Stimulated activated CD4-positive, alpha-beta T cell treated with anti-CD3 and anti-CD28 coated beads, Interleukin-1b, Interleukin-23, amount 100 ng/mL, for 48 hours (primary cell): ENCODE measurements at places on chromosomes 2 and 18.
A peak's percentile ranks its signal among the peaks of the same experiment; 100 is the strongest.

- no peak for DNase-seq
These were observed 118.6 kb downstream of the RBMS1 start for GRCh38 chr2:160375037-160375436.

DNA sequence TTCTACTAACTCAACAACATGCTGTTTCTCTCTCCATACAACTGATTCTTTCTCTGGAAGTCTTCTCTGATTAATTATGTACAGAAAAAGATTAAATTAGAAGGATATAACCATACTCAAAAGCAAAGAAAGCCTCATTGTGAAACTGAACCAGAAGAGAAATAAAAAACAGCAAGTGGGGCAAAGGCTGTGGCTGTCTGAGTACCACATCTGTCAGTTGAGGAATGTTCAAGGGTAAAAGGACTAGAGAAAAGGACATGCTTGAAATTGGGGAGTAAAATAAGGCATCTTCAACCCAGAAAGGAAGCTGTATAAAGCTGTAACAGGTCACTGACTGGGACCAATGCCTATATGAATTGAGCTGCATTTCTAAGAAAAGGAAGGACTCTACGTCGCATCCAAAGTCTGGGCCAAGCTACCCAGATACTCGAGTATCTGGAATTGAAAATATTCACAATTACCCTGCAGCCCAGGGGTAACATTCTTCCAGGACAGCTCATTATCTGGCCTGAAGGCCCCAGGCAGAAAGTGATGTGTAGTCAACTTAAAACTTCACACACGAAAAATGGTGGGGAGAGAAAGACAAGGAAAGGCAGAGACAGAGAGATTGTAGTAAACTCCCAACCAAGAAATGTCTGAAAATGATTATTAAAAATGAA is 356.0 kb upstream of the GALNT5 start:
- DNase-seq = no peak

- no peak for DNase-seq
These were observed 15.7 kb downstream of the GPR35 start for GRCh38 chr2:240640939-240641338.

DNA sequence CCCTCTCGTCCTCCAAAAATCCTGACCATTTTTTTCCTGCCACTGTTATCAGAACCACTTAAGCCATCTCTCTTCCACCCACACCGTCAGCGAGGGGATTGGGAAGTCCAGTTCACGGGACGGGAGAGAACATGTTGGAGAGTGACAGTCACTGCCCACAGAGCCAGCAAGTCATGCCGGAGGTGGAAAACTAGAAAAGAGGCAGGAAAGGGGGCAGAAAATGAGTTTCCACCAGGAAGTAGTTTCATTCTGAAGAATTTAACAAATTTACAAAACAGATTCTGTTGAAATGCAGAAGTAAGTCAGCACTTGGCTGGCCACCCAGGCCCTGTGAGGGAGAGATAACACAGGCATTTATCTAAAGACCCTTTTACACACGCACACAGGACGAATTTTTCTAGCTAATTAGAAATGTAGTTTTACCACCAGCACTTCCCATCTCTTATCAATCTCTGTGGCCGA is 431.3 kb downstream of the TSN start:
- no peak for DNase-seq

GRCh38 chr2:48341551-48342133 is 188.3 kb upstream of the STON1 start:
- DNase-seq = no peak

- DNase-seq = no peak
These were observed 120.9 kb upstream of the CDH19 start for GRCh38 chr18:66724664-66725356.

DNA sequence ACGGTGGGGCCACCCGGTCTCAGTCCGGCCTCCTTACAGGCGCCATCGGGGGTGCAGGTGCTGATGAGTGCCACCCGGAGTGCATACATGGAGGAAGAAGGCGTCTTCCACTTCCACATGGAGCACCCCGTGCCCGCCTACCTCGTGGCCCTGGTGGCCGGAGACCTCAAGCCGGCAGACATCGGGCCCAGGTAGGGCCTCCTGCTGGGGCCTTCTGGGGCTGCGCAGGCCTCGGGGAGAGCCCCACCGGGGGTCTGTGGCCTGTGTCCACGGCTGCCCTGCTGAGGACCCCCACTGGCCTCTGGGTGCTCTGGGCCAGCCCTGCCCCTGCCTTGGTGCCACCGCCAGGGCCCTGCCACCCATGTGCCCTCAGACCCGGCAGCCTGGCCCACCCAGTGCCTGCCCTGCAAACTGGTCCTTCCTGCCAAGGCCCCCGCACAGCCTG is 4.8 kb downstream of the RNPEPL1 start:
- no peak for DNase-seq

DNA sequence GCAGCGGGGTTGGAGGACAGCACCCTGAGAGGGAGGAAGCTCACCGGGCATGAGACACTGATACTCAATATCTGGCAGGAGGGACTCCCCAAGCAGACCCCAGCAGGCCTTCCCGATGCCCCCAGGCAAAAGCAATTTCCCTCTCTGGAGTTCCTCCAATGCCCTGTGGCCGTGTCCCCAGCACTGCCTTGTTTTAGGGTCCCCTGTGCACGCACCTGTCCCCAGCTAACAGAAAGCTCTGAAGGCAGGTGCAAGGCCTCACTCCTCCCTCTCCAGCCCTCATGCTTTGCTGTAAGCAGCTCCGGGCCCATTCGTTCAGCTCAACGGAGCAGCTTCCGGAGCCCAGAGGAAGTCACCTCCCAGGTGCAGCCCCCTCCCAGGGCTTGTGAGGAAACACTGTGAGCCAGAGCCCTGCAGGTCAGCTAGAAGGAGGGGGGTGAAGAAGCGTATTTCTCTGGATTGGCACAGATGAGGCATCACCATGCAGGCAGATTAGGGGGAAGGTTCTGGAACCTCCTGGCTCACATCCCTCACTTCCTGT is 50.3 kb upstream of the ID2 start:
- no peak for DNase-seq

DNA sequence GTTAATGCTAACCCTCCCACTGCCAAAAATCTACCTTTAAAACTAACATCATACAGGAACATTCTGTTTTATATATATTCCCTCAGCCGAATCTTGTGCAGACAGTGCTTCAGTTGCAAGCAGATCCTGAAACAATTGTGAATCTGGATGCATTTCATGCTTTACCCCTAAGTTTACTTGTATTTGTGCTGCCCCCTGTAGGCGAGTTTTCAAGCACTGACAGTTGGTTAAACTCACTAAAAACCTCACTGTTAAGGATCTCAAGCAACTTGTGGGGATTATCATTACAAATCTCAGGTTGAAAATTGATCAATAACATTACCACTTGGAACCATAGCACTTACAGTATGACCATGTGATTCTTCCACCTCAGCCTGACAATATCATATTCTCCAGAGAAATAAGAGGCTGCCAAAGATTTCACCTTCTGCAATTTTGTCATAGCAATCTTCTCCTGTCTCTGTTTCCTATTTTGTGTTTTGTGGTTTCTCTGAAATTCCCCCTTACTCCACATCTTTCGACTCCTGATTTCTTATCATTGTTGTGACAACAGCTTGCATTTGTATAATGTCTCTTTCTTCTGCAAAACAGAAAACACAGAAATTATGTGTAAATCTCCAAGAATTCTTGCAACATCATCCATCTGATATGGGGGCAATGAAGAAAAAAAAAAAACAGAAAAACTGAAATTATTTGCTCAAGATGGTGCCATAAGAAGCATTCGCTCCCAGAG is 354.6 kb upstream of the SETBP1 start:
- DNase-seq = peak; percentile 6

GRCh38 chr2:197934261-197934933 is 130.0 kb downstream of the PLCL1 start:
- DNase-seq = no peak

GRCh38 chr2:224354632-224355211 is 47.2 kb downstream of the FAM124B start:
- DNase-seq = no peak

- DNase-seq = no peak
These were observed 260.1 kb upstream of the RAB6C start for GRCh38 chr2:129719335-129719734.

GRCh38 chr18:22711192-22711685 is 221.9 kb upstream of the RBBP8 start:
- DNase-seq = no peak

GRCh38 chr18:6773777-6774176 is 44.3 kb downstream of the ARHGAP28 start:
- DNase-seq = no peak

- no peak for DNase-seq
These were observed 136.9 kb downstream of the SEPTIN10 start for GRCh38 chr2:109476641-109477441.

DNA sequence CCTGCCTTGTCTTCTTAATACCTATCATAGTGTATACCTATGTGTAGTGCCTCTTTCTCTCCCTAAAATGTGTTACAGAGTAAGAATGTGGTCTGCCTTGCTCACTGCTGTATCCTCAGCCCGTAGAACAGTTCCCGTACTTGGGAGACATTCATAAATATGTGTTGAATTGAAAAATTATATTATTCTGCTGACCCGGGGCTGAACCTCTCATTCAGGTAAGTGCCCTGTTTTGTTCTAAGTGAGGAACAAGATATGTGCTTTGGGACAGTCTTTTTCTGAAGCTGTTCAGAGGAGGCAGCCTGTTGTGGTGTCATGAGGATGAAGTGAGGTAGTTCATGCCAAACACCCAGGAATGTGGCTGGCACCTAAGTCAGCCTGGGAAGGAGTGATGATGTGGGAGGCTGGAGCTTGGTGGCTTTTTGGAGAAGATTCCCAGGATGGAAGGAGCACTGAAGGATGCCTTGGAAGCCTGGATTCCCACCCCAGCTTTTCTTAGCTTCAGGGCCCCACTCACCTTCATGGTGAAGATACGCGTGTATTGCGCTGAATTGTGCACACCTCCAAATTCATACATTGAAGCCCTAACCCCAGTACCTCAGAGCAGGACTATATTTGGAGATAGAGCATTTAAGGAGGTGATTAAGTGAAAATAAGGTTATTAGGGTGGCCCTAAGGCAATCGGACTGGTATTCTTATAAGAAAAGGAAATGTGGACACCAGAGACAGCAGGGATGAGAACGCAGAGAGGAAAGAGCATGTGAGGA is 166.3 kb downstream of the DDX1 start:
- DNase-seq = no peak

GRCh38 chr2:105919826-105920225 is 175.1 kb downstream of the NCK2 start:
- peak; percentile 61 for DNase-seq

DNA sequence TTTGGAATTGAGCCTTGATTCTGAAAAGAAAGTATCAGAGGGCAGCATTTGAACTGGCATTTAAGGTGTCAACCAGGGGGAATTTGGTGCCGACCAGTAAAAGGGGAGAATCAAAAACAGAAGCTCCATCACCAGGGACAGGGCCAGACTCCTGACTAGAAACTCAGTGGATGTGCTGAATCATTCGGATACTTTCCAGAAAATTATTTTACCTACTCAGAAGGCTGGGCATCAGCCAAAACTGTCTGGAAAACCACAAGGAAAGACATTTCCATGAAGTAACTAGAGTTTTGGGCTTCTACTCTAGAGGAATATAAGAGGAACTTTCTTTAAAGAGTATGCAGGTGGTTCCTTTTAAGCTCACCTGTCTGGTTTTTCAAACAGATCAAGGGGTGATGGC is 756.6 kb downstream of the RNF144A start:
- no peak for DNase-seq

DNA sequence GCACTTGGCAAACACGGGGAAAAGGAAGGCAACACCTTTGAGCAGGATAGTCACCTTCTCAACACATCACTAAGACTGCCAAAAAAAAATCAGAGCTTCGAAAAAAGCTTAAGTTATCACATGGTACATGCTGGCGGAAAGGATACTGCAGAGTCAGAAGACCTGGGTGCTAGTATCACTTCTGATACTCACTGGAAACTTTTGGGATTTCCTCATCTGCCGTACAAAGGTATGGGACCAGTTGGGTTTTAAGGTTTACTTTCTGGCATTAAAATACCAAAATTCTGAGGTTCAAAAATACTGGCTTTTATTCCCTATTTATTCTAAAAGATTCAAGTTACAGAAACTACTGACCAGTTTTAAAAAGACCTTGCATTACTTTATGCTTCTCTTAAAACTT is 2.9 kb downstream of the SUCLG1 start:
- DNase-seq = no peak

DNA sequence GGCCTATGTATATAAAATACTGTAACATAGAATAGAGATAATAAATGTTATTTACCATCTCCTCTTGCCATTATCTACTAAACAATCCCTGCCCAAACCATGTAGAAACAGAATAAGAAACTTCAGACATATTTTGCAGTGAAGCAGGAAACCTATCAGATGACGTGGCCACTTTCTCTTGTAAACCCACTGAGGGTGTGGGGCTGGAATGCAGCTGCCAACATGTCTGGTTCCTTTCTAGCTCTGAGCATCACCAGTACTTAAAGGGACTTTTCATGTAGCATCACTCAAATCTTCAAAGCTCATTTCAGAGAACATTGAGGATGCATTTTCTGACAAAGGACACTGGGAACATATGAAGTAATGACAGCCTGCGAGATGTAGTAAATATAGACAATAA is 251.8 kb downstream of the LPIN1 start:
- no peak for DNase-seq

DNA sequence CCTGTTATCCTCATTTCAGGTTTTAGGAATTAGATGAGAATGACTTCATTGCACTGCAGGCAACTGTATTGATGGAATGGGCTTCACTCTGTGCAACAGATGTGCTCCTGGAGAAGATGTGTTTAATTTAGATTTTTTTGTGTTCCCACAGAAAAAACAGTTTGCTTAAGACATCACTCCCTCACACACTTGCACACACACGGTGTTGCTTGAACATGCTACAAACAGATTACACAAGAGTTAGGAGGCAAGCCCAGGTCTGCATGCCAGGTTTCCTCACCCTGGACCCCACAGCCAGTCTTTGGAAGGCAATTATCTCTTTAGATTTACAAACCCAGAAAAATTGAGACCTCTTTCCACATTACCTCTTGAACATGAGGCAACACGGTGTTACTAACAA is 93.7 kb upstream of the KLHL29 start:
- no peak for DNase-seq

DNA sequence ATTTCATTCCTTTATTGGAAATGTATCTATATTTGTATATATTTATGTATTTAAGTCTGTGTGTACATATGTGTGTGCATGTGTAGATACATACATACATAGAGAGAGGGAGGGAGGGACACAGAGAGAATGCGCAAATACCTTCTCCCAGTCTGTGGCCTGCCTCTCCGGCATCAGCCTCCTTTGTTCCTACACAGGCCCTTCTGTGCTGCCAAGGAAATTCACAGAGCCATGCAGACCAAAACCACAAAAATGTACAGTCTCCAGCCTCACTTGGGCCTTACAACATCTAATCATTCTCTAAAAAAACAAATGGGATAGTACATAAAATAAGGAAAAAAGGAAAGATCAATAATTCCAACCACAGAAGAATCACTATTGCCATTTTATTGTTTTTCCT is 8.8 kb upstream of the CRACDL start:
- no peak for DNase-seq

DNA sequence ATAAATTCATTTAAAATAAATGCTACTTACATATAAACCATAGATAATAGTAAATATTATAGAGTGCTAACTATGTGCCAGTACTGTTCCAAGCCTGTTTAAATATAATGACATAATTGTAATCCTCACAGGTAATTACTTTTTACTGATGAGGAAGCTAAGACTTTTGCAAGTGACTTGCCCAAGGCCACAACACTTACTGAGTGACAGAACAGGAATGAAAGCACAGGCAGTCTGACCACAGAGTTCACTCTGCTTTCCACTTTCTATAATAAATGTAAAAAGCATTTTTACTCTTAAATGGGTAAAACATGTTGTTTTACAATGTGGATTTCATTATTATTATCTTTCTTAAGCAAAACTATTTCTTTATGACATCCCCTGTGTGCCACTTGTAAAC is 537.8 kb upstream of the SLC39A10 start:
- DNase-seq = no peak
